ENCODE measurements at places on chromosomes 2 and 18.

GRCh38 chr2:122635686-122636085 lies 880.2 kb downstream of the TSN start:
- DNase-seq: no peak

- no peak for DNase-seq
Observed at GRCh38 chr2:23530206-23530908, 145.4 kb downstream of the KLHL29 start.

GRCh38 chr2:233602076-233602475 lies 15.4 kb upstream of the UGT1A8 start:
- DNase-seq: no peak

DNA sequence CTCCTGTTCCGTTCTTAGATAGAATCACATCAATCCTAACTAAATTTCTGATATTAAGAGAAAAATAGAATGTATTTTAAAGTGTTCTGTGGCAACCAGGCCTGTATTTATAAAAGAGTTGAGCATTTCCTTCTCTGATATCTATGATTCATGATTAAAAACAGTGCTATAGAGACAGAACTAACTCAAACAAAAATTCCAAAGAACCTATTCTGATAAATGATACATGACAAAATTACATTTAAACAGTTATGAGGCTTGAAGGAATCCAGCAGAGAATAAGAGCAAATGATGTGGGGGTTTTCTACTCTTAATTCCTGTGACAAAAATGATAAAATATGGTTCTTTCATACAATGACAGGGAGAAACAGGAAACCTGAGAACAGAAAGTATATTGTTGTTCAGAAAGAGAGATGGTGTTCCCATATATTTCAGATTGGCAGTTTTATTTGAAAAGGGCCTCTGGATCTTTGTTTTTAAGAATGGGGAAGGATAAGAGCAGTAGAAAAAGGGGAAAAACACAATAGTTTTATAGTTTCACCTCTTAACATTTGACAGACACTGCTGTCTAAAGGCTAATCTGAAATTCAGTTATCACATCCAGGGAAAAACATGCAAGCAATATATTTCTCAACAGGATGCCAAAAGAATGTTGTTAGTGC lies 944.3 kb downstream of the LRP1B start:
- no peak for DNase-seq

DNA sequence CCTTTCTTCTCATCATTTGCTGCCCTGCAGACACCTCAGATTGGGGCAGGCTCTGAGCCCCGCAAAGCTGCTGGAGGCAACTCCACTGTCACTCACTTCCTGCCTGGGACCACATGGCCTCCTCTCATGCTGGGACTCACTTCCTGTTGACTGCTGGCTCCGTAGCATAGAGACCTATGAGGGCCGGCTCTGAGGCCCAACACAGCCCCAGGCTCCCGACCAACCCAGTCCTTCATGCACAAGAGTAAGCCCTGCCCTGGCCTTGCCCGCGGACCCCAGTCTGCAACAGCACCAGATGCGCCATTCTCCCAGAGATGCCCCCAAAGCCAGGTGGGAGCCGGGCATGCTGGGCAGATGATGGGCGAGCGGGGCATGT lies 55.7 kb downstream of the DNMT3A start:
- DNase-seq: peak; percentile 70

DNA sequence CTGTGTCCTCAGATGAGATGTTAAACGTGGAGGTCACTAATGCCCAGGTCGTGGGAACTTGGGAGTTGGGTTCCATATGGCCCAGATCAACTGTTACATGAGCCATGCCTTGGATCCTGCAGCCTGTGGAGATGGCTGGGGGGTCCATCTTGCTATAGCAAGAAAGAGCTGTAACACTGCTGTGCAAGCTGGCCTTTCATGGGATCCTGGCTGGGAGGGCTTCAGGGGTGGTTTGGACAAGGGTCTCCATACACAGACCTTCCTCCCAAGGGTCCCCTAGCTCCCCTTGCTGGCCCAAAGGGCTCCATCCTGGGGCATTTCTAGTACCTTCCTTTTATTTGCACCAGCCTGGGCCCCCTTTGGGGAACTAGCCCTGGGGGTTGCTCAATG lies 337.7 kb downstream of the DYSF start:
- DNase-seq: no peak

GRCh38 chr18:13710414-13710831 lies 15.9 kb downstream of the FAM210A start:
- DNase-seq: no peak

GRCh38 chr18:8301427-8302172 lies 307.6 kb upstream of the RAB12 start:
- no peak for DNase-seq

- no peak for DNase-seq
Observed at GRCh38 chr2:197870137-197870536, 65.7 kb downstream of the PLCL1 start.

DNA sequence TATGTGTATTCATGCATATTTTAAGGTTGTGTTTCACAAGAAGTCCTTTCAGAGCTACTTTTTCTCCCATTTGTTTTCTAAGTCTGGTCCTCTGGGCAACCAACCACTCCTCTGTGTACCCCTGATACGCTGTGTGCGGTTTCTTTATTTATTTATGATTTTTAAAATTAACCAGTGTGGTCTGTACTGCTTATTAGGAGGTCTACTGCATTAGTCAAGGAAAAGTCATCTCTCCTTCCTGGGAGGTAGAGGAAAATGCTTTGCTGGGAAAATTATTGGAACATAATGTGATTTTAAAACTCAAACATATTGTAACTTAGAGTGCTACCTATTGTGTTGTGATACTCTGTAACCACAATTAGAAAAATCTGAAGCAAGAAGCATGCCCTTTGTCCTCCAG lies 1404.3 kb downstream of the SUCLG1 start:
- DNase-seq: no peak

DNA sequence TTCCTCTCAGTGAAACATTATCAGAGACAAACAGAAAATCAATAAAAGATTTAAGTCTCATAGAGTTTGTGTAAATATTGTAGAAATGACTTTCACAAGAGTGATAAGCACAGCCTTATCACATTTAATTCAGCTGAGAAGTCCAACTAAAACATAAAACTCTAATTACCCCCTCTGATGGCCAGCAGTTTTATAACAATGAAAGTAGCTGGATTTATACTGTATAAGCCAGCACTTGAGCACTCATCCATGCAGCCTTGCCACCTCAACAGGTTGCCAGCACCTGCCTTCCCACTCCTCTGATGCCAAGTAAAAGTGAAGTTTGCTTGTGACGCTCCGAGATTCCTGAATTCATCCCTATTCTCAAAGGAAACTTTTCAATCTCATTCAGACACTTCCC lies 103.0 kb upstream of the STK39 start:
- no peak for DNase-seq

Measured in hematopoietic multipotent progenitor cell (in vitro differentiated cells).